ENCODE measurements at places on chromosomes 3 and 15.

DNA sequence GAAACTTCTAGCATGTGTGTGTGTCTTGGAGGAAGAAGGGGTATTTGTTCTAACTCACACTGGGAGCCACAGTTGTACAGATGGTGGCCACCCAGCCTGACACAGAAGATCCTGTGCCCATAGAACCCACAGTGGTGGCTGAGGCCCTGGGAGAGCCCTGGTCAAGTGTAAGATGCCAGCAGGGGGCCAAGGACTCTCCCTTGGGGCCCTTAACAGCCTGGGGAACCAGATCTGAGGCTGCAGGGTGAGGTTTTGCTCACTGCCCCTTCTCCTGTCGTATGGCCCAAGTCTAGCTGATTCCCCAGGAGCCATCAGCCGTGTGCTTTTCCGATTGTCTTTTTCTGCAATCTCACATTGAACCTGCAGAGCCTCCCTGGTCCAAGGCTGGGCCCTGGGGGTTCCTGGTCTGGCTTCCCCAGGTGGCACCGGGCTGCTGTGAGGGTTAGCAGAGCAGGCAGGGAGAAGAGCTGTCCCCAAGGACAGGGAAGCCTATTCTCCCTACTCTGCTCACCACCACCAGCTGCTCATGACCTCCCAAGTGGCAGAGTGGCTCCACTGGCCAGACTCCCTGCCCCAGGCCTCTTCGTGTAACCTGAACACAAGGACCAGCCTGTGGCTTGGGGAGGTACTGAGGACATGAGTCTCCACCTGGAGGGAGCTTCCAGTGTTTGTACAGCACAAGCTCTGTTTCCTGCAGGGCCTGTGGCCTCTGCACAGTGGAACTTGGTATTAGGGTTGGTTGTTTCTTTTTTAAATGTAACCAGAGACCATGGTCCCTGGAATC, 51.9 kb downstream of the CA12 start:
- no peak for DNase-seq

DNA sequence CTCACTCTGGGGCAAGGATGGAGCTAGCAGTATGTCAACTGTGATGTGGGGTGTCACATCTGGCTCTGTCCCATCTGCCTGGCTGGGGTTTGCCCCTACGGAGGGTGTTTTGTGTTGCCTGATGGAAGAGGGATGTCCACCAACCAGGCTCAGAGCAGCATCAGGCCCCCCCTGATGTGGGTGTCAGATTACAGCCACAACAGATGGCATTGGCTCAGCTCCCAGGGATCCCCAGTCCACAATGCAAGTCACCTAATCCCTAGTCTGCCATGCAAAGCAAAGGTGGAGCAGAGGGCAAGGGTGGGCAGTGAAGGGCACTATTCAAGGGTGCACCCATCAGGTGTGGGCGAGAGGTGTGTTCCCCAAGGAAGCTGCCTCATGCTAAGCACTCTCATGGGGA, 48.9 kb upstream of the AMOTL2 start:
- no peak for DNase-seq

DNA sequence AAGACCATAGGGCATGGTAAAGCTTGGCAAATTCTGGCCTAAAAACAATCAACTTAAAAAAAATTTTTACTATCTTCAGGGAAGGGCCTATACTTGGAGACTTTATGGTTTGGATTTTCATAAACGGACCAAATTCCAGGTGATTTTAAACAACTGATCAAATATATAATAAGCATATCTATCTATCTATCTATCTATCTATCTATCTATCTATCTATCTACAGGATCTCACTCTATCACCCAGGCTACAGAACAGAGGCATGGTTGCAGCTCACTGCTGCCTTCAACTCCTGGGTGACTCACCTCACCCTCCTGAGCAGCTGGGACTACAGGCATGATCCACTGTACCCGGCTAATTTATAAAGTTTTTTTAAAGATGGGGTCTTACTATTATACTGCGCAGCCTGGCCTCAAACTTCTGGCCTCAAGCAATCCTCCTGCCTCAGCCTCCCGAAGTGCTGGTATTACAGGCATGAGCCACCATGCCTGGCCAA, 6.7 kb downstream of the SPPL2A start:
- peak; percentile 38 for DNase-seq

DNA sequence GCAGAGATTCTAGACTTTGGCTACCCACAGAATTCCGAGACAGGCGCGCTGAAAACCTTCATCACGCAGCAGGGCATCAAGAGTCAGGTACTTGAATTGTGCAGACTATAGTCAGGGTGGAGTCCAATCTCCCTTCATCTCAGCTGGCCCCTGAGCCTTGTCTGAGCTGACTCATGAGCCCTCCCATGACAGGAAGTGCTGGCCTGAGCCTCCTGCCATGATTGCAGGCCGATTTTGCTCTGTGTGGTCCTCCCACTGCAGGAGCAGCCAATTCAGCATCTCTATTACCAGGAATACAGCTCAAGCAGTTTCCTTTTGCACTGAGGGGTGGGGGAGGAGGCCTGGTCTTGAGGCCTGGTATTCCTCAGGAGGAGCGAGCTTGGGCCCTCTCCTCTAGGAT, 5.5 kb downstream of the AP2M1 start:
- peak; percentile 91 for DNase-seq

DNA sequence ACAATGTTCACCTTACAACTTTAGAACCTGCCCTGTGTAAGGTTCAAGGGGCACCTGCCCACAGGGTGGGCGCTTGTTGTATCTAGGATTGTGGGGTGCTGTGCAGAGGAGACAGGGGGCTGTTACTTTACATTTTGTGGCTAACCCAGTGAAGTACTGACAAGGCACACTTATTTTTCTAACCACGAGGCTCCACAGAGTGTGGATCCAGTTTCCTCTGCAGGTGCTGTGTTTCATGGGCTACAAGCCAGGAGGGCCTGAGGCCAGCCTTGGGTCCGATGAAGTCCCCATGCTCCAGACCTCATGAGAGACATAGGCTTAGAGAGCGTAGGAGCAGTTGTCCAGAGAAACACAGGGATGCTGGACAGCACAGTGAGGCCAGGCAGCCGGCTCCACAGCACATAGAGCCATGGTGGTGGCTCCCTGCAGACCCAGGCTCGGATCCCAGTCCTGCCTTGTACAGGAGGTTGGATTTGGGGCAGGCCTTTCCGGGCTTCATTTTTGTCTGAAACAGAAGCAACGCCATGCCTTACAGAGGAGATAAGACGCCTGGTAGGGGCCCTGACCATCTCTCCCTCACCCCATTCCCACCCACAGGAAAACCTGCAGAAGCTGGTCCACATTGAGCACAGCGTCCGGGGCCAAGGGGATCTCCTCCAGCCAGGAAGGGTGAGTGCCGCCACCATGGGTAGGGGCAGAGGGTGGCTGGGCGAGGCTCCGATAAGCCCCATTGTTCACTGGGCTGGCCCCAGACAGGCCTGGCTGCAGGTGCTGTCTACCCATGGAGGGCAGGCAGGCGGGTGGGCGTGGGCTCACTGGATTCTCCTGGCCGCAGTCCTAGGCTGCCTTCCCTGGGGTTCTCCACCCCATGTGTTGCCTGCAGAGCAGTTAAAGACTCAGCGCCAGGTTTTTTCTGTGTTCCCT, 40.1 kb upstream of the NR2C2 start:
- no peak for DNase-seq

DNA sequence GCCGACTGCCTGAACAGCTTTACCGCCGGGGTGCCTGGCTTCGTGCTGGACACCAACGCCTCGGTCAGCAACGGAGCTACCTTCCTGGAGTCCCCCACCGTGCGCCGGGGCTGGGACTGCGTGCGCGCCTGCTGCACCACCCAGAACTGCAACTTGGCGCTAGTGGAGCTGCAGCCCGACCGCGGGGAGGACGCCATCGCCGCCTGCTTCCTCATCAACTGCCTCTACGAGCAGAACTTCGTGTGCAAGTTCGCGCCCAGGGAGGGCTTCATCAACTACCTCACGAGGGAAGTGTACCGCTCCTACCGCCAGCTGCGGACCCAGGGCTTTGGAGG, 815 bp downstream of the SPINT1 start:
- no peak for DNase-seq

GRCh38 chr3:38655708-38656300, 6.3 kb upstream of the SCN5A start:
- peak; percentile 77 for DNase-seq

GRCh38 chr15:78193731-78194567, 40.4 kb downstream of the ACSBG1 start:
- DNase-seq = peak; percentile 32

DNA sequence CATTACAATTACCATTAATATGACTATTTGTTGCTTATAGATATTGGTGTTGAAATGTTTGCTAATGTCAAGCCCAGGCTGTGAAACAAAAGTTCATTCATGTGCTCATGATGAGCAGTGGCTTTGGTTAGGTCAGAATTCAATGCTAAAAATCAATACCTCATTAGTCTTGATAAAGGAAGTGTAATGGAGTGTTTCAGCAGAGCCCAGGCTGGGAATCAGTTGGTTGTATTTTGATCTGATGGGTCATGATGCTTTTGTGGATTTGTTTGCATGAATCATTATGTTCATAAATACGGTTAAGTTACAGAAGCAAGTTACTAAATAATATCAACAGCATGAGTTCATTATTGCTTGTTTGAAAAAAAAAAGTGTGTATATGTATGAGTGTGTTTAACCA, 13.6 kb upstream of the ZNF774 start:
- no peak for DNase-seq

GRCh38 chr15:56207711-56208110, 36.0 kb downstream of the RFX7 start:
- no peak for DNase-seq

DNA sequence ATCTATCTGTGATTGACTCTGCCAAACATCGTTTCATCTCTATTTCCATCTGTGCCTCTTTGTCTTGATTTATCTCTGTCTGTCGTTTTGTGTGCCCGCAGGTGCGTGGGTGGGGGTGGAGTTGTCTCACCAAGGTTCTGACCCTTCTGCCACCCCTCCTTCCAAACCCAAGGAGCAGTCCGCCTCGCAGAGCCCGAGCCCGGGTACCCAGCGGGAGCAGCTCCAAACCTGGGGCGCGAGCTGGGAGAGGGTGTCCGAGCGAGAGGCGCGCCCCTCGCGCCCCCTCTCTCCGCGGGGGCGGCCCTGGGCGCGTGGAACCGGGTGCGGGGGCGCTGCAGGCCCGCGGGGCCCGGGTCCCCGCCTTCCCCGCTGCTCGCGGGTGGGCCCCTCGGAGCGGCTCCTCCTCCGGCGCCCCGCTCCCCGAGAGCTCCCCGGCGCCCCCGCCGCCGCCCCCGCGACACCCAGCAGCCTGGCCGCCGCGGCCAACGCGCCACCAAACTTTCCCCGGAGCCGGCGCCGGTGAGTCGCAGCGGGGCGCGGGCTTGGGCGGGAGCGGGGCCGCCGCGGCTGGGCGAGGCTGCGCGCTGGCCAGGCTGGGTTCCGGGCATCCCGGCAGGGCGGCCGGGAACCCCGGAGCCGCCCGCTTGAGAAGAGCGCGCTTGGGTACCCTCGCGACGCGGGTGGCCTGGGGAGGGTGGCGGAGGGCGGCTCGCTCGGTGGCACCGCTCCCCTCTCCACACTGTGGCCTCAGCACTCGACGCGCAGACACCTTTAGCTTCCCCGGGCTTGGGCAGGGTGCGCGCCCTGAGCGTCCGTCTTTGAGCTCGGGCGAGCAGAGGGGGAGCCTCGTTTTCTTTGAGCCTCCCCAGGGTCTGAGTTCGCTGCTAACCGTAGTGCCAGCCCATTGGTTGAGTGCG, at the start of gene HRH1:
Gene HRH1 (plus strand): TSS at position 458 of the 917 bp plus-strand sequence. CDS start 104,545 bp downstream, outside the sequence.
- DNase-seq = peak; percentile 84

DNA sequence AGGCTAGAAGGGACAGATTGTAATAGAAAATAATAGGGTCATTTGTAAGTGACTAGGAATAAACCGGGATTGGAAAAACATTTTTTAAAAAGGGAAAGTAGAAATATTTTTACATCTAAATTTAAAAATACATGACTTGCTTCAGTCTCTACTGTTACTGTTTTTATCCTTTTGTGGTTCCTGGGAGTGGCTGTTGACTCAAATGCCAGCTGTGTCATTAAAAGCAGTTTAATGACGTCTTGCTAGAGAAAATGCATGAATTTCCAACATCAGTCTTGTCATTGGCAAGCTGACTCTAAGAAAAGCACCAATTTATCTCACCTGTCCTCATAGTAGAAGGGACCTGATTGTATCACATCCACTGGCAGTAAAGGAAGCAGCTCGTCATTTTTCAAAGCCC, 16.7 kb upstream of the LCMT2 start:
- no peak for DNase-seq

DNA sequence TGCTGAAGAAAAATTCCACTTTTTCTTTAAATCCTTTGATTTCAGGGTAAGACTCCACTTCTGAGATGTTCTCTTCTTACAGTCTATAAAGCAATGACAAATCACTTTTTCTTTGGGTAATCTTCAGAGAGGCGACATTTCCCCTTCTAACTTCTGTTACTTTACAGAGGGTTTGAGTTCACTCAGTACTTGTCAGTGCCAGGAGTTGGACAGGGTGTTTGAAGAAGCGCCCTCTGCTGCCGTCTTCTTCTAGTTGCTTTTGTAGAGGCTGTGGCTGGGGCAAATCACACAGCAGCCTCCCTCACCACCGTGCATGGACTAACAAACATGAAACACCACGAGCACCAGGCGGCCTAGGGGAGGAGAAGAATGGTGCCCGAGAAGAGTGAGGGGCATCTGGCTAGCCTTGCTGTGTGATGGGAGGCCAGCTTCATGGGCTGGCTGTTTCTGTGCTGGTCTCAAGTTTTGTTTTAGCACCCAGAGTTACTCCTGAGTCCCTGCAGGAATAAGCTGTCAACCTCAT, at the start of gene CD80:
Gene CD80 (minus strand): TSS at position 174 of the 523 bp plus-strand sequence. CDS start 1,886 bp downstream, outside the sequence.
- DNase-seq = no peak

DNA sequence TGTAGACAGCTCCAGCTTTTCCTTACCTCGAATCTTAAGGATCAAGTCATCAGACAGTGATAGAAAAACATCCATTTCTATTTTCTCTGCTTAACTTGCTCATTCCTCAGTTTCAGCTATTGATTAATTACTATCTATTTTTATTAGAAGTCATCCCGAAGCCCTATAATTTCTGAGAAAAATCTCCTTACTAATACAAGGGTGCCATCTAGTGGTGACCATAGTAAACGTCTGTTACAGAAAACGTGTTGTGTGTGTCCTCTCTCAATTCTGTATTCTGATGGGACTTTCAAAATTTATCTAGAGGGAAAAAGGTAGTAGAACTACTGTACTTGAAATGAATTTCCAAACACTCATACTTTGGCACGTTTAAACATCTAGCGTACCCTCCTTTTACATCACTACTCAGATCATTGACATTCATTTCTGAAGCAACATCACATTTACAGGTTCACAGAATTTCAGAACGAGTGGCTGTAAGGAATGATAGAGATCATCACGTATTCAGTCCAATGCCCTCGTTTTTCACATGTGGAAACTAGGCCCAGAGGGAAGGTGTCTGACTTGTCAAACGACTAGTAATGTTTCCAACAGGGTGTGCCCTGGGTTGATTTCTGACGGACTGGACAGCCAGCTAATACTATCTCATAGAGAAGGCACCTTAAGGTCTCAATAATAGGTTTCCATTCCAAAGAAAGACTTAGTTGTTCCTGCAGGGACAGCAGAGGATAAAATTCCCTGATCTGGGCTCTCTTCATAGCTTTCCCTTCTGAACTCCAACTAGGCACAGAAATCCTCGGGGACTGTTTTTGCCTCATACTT, 25.6 kb downstream of the HACD2 start:
- peak; percentile 21 for DNase-seq
